ENCODE measurements at places on chromosomes 7 and 10.
A peak's percentile ranks its signal among the peaks of the same experiment; 100 is the strongest.

GRCh38 chr10:88233870-88234269, 349.2 kb downstream of the RNLS start:
- DNase-seq: no peak

DNA sequence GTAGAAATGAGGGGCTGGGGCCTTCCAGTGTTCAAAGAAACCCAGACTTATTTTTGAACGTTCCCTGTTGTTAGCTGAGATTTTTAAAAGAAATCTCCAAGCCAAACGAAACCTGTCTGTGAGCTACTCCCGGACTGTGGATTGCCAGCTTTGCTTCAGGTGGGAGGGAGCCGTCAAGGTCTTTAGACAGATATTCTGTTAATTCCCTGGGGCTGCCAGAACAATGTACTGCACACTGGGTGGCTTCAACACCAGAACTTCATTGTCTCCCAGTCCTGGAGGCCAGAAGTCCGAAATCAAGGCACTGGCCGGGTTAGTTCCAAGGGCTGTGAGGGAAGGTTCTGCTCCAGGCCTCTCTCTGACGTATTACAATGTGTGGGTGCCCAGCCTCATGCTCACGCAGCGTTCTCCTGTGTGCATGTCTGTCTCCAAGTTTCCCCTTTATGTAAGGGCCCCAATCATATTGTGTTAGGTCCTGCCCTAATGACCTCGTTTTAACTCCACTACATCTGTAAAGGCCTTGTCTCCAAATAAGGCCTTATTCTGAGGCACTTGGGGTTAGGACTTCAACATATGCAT, 60.0 kb upstream of the GJD4 start:
- no peak for DNase-seq

DNA sequence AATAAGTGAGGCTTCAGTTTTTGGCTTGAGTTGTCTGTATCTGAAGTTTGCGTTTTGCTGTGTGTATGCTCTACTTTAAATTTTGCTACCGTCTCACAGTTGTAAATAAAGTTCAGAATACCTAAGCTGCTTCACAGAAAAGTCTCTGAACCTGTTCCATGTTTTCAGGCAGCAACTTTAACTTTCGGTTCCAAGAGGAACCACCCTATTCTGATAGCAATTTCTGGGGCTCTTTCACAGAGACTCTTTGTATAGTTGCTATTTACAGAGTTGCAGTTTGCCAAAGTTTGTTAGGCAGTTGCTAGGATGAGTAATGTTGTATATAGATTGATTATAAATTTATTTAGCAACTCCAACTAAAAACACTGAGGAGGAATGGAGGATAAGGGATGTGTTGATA, 5.7 kb downstream of the FAM221A start:
- DNase-seq: no peak

DNA sequence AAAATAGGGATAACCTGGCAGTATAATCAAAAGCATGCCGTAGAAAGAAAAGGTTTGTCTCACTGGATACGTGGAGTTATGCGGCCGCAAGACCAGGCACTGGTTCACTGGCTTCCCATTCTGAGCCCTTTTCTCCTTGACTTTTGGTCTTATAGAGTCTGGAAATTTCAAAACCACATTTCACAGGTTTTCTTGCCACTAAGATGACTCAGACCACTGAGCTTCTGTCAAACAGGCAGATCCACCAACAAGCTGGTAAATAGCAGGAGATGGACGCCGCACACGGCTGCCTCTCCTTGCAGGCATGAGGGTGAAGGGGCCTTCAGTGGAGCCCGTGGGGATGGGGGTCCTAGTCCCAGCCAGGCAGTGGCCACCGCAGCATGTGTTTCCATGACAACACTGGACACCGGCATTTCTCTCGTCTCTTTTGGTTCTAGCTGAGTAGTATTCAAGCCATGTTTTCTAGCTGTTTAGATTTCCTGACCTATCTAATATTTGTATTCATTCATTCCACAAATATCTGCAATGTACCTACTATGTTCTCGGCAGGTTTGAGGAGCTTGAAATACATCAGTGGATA, 55.5 kb downstream of the KLF6 start:
- peak; percentile 20 for DNase-seq

GRCh38 chr7:157464111-157464970, 127.5 kb downstream of the DNAJB6 start:
- no peak for DNase-seq

GRCh38 chr10:91761721-91762120, 36.5 kb upstream of the TNKS2 start:
- no peak for DNase-seq

DNA sequence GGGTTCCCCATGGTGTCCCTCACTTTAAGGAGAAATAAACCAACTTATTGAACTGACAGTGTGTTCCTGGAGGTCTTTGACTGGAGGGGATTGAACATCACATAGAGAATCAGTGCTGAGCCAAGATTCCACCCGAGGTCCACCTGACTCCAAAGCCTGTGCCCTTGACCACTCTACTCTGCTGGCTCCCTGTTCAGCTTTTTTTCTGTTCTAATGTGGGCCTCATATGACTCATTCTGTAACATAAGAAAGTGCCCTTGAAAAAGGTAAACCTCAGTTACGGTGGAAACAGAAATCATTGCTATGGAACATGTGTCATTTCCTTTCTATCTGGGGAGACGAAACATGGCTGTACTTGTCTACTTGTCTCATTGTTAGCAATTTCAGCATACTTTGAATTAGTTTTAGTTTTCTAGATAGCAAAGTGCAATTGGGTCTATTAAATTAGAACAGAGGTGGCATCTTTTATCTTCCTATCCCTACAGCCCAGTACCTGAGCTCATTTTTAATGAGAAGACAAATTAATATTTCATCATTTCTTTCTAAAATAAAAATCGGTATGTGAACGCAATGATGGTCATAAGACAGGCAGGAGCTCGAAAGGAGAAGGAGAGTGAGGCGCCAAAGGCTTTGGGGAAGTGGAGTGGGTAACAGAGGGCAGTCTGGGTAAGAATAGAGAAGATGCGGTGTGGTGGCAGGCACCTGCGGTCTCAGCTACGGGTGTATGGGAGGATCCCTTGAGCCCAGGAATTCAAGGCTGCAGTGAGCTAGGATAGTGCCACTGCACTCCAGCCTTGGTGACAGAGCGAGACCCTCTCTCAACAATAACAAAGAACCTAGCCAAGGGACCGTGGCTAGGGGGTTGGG, 1.5 kb downstream of the GSDME start:
- DNase-seq: peak; percentile 55

GRCh38 chr10:133144771-133145170, 15.2 kb upstream of the KNDC1 start:
- no peak for DNase-seq

- DNase-seq: no peak
These were observed 221.5 kb downstream of the SUGCT start for GRCh38 chr7:40356312-40356711.

DNA sequence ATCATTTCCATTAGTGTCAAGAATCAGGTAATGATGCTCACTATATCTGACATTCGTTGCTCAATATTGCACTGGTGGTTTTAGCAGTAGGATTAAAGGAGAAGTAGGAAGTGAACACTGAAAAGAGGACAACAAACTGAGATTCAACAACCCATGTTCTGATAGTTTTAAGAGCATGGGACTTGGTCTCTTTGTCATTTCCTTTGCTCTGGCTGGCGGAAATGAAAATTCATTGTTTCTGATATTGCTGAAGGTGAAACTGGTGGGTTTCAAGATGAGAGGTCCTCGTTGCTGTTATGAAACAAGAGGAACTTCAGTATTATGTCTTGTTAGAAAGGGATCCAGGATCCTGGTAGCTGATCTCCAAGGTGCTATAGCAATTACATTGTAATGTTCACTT, 129.0 kb downstream of the DNAH11 start:
- DNase-seq: no peak

DNA sequence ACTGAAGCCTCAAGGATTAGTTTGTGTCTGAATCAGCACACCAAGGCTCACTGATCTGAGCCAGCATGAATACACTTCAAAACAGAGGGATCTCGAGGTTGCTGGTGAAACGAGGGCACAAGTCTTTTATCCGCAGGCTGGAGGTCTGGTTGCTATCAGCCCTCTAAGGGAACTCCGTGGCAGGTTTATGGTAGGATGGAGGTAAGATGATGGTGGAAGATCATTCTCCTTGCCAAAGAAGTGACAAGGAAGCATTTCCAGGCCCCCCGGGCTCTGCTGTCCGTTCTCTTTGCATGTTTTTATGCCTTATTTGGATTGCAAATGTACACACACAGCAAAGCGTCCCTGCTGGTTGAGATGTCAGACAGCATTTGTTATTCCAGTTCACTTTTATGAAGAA, 268.3 kb downstream of the ARHGAP12 start:
- DNase-seq: no peak

DNA sequence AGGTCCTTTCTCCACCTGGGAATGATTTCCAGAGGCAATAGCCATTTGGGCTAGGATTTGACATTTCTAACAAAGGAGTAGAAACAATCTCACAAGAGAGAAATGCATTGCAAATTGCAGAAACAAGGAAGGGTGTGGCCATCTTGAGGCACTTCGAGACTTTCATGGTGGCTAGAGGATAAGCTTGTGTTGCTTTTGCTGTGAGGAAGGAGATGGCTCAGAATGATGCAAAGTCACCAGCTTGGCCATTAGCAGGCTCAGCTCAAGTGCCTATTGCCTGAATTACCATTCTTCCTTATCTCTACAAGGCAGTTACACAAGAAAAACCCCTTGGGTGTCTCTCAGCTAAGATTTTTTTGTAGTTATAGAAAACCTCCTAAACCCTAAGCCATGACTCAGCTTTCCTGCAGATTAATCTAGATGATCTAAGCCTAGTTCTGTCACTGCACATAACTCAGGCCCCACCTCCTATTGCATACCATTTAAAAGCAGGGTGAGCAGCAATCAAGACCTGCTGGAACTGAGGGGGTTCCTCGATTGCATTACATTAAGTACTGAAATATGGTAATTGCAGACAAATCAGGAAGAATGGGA, 683.1 kb downstream of the NRG3 start:
- peak; percentile 33 for DNase-seq
